Inflammatory macrophage treated with lipopolysaccharide for 4 hours (primary cell): ENCODE measurements at places on chromosomes 6 and 20.
A peak's percentile ranks its signal among the peaks of the same experiment; 100 is the strongest.

DNA sequence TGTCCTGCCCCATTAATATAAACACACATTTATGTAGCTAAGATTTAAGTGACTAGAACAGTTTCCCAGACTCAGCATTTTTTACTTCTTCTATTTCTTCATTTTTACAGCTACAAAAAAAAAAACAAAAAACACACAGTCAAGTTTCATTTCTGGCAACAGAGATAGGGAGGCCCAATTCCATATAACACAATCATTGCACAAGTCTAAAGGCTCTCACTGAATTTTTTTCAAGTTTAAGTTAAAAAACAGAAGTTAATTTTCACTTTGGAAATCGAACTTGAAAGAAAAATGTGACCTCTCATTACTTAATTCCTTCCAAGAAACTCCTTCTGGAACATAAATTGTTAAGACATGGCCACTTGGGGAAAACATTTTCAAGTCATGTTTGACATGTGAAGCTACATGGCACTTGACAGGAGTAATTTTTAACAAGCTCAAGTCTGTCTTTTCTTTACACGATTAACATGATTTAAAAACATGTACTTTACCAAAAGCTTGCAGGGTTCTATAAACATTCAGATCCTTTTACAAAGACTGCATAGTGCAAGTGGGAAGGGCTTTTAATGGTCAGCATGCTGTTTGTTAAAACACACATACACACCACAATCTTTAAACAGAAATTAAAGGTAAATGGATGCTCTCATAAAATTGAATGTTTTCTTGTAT is 100.1 kb upstream of the CCDC28A start:
- peak; percentile 94 for DNase-seq

DNA sequence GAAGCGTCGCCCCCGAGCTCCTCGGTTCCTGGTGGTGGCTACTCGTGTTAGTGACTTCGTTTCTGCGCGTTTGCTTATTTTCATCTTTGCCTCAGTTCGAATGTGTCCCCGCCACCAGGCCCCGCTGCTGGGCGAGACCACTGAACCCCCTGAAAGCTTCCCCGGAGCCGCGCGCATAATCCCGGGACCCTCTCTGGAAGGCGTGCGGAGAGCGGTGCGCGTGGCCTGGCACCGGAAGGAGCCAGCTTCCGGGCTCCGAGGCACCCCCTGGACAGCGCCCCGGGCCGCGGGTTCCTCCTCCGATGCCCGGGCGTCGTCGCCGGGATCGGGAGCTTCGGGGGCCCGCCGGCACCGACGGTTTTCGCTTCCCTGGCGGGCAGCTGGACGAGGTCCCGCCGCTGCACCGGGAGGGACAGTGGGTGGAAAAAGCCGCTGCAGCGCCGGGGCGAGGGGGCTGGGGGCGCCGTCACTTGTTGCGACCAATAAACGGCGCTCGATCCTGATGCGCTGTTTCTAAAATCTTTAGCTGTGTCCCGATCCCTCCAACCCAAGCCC is 643 bp upstream of the SLC35D3 start:
- DNase-seq = no peak

DNA sequence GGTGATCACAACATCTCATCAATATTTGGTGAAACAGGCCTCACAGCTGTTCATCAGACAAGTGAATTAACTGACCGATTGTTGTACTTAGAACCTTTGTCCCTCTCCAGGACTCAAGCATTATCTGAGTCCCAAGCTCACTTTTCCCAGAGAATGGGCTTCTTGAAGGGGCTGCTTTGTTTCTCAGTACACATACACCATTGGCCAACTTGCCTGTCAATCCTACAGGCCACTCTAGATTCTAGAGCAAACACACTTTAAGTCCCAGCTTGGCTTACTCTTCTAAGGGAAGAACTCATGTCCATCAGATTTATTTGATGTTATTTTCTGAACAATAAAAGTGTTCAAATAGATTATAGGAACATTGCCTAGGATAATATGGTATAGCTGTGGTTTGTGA is 249.5 kb downstream of the BCKDHB start:
- DNase-seq = no peak

DNA sequence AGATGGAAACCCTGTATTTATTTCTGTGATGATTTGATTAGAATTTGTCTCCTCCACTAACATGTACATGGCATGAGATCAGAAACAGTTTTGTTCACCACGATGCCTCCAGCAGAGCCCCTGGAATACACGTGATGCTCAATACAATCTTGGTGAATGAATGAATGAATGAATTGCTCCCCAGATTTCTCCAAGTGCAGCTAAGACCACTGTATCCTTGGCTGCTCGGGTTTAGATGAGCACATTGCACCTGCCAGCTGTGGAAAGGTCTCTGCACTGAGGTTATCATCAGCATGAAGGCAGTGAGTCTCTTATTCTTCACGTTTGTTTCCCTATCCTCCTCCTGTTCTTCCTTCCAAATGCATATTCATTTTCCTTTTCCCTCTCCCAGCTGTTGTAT is 17.9 kb downstream of the CASS4 start:
- DNase-seq = no peak

GRCh38 chr20:25226433-25227316 is 21.2 kb upstream of the PYGB start:
- DNase-seq = peak; percentile 37

DNA sequence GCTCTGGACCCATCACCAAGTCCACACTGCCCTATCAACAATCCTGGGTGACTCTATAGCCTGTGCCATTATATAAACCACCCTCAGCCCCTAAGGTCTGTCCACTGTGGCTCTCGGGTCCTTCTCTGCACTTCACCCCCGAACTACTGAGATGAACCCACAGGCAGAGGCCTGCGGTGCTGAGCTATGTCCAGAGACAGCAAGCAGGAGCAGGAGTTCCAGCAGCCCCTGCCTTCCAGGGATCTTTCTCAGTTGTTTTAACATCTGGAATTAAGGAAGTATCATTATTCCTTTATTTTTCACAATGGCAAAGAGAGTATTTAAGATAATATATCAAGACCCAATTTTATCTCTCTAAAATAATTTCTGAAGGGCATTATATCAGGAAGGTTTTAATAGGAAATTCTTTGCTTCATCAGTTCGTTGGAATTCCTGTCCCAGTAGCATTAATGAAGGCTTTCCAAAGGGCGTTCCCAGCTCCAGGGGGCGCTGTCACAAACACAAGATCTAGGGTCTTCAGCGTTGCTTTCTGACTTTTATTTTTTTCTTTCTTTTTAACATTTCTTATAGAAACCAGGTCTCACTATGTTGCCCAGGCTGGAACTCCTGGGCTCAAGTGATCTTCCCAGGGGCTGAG is 27.3 kb downstream of the RRBP1 start:
- no peak for DNase-seq

DNA sequence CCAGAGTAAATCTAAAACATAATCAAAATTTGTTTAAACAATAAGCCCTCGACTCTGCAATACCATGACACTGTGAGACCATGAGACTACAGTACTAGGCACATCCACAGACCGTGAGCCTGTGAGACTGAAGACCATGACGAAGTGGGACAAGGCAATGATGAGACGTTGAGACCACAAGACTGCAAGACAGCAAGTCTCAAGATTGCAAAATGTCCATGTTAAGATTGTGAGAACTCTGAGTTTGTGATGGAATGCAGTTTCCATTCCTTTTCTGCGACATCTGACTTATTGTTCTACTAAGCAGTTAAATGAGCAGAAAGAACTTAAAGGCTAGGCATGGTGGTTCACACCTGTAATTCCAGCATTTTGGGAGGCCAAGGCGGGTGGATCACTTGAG is 102.1 kb upstream of the PHACTR1 start:
- DNase-seq = peak; percentile 79

- peak; percentile 71 for DNase-seq
These were observed 47.7 kb upstream of the RNF182 start for GRCh38 chr6:13877051-13877450.

DNA sequence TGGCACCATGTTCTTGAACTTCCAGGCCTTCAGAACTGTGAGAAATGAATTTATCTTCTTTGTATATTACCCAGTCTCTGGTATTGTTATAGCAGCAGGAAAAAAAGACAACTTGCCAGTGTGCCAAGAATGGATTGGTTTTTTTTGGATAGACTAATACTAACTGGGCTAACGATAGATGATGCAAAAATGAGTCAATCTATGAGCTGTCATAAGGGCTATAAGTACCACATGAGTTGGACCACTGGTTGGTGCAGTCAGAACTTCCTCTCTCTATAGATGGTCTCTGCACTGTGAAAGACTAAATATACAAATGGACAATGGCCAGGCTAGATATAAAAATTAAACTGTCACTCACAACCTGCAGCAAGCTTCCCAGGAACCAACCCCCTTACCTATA is 87.6 kb upstream of the COL21A1 start:
- DNase-seq = no peak

DNA sequence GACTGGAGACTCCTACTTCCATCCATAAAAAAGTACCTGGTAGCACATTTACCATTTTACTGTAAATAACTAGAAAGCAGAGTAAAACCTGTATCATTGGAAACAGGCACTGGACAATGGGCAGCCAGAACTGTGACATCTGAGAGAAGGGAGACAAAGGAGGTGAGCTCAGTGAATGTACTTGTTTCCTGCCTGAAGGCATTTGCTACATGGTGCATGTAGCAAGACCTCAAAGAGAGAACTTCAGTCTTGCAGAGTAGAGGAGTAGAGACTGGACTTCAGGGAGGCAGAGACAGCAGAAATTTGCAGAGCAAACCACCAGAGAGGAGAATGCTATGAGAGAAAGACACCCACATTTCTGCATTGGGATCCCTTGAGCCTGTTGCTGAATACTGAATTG is 171.0 kb upstream of the CCN2 start:
- DNase-seq = no peak

DNA sequence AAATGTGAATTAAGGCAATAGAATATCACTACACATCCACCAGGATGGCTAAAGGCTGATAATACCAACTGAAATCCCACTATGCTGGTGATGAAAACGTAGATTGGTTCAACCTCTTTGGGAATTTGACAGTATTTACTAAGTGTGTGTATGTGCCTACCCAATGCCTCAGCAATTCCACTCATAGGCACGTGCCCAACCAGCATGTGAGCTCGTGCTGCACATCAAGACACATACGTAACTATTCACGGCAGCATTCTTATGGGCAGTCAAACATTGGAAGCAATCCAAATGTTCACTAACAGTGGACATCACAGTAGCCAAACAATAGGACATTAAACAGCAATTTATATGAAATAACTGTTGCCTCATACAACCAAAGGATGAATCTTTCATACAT is 15.7 kb upstream of the AFDN start:
- DNase-seq = no peak

DNA sequence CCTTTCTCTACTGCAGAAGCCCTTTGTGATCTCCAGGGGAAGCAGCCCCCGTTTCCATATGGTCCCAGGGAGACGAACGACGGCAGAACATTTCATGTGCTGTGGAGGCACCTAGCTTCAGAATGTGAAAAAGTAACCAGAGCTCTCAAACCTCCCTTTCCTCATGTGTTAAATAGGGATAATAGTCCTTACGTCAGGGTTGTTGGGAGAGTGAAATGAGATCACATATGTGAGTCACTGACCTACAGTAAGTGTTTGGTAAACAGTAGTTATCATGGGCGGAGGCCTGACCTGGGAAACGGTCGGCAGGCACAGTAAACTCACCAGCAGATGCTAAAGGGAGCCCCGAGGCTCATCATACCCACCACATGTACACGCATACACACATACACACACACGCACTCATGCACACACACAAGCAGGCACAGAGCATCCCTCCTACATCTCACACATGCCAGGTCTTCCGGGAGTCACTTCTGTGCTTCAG is 89.7 kb downstream of the LY86 start:
- DNase-seq = peak; percentile 73
